ENCODE measurements at places on chromosomes 4 and X.

DNA sequence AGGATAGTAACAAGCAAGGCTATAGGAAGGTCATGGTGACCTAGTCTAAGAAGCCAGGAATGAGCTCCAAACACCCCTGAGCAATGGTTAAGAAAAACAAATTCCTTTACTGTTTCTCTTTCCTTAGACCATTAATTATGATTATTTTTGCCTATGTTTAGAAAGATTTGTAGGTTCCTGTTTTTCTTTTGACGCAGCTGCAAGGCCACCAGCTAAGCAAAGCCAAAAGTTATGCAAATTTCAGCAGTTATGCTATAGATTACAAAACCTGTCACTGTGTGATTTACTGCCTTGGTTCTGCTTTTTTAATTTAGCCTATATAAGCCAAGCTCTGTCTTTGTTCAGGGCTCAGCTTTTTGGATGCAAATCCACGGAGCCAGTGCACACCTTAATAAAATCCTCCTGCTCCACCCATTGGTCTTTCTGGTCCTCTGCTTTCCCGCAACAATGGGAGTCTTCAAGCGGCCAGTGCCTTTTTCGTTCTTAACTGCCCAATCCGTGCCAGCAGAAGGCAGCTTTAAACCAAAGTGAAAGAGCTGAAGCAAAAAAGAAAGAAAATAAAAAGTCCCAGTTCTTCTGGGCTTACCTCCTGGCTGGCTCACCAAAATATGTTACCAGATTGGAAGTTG lies 1.4 kb upstream of the CEP135 start:
- DNase-seq: peak; percentile 18

- peak; percentile 43 for DNase-seq
Observed at GRCh38 chr4:169619518-169619957, 840 bp upstream of the CLCN3 start.

DNA sequence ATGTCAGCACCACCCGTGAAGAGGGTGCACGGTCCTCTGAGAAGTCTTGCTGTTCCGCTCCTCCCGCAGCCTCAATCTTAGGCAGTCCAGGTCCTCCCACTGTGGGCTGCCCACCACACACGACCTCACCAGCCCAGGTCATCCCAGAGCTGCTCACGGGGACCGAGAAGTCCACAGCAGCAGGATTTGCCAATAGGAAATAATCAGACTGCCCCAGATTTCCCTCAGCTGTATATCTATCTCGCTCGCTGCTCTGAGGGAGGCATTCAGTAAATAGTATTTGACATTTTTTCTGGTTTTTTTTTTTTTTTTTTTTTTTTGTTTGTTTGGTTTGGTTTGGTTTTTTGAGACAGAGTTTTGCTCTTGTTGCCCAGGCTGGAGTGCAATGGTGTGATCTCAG lies 83.8 kb downstream of the STOX2 start:
- no peak for DNase-seq

DNA sequence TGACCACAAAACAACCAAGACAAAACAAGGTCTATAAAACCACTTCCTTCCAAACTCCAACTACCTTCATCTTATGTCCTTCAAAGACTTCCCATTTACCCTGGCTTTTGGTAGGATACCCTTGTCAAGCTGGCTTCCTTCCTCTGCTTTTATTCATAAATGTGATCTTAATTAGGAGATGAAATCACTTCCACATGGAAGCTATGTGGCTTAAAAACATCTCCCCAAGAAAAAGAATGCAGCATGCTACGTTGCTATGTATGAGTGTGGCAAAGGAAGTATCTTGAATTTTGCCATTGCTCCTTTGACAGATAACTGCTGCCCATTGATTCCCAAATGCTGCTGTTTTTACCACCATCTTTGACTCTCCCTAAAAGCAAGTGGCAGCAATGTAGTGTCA lies 46.4 kb upstream of the VEGFD start:
- peak; percentile 16 for DNase-seq

DNA sequence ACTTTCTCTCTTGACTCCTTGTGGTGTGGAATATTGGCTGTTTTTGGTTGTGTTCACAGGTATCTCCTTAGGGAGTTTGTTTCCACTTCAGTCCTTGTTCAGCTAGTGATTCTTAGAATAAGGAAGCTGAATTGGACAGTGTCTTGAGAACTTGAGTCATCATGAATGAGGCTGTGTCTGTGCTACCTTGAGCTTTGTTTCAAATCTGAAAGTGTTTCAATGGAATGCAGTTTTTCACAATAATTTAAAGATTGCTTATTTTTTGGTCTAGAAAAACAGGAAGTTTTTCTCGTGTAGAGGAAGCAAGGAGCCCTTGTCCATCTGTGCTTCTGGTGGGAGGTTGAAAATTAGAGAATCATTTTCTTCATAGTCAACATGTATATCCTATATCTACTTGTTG lies 76.5 kb downstream of the ZNF518B start:
- peak; percentile 5 for DNase-seq

DNA sequence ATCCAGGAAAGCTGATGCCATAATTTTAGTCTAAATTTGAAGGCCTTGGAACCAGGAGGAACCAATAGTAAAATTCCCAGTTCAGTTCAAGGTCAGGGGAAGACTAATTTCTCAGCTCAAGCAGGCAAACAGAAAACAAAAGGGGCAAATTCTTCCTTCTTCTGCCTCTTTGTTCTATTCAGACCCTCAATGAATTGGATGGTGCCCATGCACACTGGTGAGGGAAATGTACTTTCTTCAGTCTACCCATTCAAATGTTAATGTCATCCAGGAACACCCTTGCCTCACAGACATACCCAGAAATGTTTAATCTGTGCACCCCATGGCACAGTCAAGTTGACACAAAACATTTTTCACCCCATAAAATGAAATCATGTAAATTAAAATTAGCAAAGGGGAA lies 1851.2 kb upstream of the ADGRL3 start:
- DNase-seq: no peak

GRCh38 chrX:47091149-47091775 lies 13.0 kb downstream of the RGN start:
- no peak for DNase-seq

DNA sequence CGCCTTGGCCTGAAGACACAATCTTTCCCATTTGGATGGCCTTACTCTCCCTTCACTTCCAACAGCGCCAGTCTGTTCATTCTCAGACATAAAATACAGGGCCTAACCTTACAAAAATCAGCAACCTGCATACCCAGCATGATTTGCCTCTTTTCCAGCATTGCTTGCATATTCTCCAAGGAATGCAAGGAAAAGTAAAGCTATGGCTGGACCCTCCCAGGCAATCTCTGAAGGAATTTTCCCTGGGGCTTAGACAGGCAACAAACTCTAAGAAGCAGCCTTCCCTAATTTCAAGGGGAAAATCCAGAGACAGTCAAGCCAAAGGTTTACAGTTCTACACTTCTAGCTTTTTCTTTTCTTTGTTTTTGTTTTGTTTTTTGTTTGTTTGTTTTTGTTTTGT lies 3.6 kb downstream of the DCTD start:
- no peak for DNase-seq

DNA sequence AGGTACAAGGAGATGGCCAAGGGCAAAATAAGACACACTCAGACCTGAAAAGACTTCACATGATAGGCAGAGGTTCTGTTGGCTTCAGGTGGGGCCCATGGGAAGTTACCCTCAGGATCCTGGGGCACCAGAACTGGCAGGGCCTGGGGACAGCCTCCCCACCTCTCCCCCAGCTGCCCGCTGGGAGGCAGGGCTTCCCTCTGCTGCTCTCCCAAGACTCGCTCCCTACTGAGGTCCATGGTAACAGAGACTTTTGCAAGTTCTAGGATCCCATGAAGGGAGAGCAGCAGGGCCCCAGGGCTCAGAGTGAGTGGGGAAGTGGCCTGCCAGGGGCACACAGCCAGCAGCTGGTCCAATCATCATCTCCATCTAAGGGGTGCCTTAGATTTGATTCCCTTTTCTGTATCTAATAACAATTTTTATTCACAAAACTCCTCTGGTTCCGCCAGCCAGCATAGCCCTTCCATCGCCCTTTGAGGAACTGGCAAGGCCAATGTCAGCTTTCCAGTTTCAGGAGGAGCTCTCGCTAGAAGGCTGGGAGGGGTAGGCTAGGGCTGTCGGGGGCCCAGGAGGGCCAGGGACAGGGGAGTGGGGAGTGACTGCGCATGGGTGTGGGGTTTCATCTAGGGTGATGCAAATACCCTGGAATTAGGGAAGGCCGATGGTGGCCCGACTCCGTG lies 78.2 kb downstream of the SLC2A9 start:
- DNase-seq: no peak

GRCh38 chr4:142347241-142347640 lies 498.9 kb downstream of the INPP4B start:
- DNase-seq: no peak
